ENCODE measurements at places on chromosomes 2 and 18. TPM values are rescaled to one million over a fixed set of nuclear protein-coding genes. Genes with fewer than 3 reads are reported as not detected.

- DNase-seq, result no peak
These were observed 86.4 kb downstream of the GFPT1 start for GRCh38 chr2:69300650-69301049.

GRCh38 chr2:151153601-151154000 is 108.1 kb downstream of the RBM43 start:
- DNase-seq, result no peak

DNA sequence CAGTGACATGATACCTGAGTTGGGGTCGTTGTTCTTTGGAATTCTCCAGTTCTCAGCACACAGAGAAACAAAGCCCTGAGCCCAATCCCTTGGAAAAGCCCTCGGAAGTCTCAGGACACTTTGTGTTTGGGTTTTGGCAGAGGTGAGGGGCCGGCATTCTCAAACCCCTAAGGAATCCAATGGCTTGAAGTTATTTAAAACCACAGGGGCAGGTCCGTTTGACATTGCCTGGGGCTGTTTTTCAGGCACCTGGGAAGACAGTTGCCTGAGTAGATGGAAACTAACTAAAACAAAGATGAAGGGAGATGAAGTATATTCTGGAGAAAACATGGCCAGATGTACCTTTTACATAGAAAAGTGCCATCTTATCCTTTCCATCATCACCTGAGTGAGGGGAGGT is 22.5 kb upstream of the OTOF start:
- DNase-seq, result no peak

- DNase-seq, result no peak
These were observed 8.4 kb downstream of the ITM2C start for GRCh38 chr2:230872968-230873660.

GRCh38 chr18:58005885-58006523 is 38.0 kb upstream of the NEDD4L start:
- no peak for DNase-seq

GRCh38 chr2:206802654-206803514 is 37.5 kb downstream of the FASTKD2 start:
- no peak for DNase-seq

DNA sequence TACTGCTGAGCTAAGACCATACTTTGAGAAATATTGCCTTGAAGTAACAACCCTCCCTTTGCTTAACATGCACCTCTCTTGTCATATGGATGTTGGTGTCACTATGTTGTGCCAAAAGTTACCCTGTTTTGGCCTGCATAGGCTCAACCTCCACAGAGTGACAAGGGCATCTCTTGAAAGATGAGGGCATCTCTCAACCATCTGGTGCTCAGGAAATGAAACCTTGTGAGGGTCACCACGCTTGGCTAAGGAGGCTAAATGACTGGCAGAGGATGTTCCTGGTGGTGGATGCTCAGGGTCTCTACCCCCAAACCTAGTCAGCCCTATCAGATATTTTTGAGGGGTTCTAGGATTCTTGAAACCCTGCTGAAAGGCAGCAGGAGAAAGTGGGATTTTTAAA is 2.3 kb downstream of the LHCGR start:
- no peak for DNase-seq

DNA sequence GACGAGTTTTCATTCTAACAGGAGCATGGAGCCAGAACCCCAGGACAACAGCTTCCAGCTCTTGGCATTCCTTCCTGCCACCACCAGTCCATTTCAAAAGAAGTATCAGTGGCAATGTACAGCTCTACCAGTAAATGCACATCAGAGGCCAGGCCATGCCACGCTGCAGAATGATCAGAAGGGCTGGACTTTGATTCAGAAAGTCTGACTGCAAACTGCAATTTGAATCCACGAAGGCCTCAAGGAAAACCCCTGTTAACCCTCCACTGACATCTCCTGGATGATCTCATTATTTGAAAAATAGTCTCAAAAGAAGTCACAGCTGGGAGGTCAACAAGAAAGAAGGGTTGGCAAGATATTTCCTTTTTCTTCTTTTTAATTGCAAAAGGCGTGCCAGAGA is 119.2 kb downstream of the MYO5B start:
- DNase-seq, result no peak

- no peak for DNase-seq
These were observed 844.6 kb upstream of the ID2 start for GRCh38 chr2:7837237-7837760.

- DNase-seq, result no peak
These were observed 32.7 kb downstream of the YPEL5 start for GRCh38 chr2:30179536-30179935.

DNA sequence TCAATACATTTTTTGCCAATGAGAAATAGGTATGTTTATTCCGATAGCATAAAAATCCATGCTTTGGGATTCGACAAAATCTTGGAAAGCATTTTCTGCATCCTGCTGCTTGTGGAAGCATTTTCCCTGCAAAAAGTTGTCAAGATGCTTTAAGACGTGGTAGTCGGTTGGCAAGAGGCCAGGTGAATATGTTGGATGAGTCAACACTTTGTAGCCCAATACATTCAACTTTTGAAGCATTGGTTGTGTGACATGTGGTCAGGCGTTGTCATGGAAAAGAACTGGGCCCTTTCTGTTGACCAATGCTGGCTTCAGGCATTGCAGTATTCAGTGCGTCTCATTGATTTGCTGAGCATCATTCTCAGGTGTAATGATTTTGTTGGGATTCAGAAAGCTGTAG is 764.5 kb downstream of the TRIB2 start:
- peak; percentile 14 for DNase-seq

GRCh38 chr2:38248255-38248654 is 128.8 kb downstream of the ATL2 start:
- no peak for DNase-seq

- no peak for DNase-seq
These were observed 8.1 kb downstream of the ECEL1 start for GRCh38 chr2:232479341-232480200.

GRCh38 chr2:66724241-66724640 is 289.3 kb downstream of the MEIS1 start:
- no peak for DNase-seq

DNA sequence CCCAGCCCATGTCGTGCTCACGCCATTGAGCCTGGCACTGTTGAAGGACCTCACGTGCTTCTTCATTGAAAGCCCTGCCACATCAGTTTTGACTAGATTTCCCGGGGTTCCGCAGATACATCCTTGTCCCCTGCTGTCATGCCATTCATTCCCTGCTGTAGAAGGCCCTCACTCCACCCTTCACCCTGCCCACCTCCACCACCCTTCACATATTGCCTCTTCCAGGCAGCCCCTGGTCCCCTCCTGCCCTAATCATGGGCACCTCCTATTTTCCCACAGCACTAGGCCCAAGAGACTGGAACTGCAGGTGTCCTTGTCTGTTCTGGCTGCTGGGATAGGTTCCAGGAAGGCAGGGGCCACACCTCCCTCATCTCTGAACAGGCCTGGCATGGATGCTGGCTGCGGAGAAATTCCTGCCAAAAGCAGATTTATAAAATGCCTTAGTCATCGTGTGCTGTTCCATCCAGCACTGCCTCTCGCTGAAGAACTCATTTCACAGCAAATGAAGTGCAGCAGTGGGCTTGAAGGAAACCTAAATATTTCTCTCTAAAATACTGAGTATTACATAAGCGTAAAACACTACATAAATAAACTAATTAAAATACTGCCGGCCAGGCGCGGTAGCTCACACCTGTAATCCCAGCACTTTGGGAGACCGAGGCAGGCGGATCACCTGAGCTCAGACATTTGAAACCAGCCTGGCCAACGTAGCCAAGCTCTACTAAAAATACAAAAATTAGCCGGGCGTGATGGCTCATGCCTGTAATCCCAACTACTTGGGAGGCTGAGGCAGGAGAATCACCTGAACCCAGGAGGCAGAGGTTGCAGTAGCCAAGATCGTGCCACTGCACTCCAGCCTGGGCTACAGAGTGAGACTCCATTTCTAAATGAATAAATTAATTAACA is 38.4 kb downstream of the EIF4E2 start:
- peak; percentile 86 for DNase-seq

GRCh38 chr2:100264121-100264520 is 58.2 kb downstream of the LONRF2 start:
- DNase-seq, result no peak

- DNase-seq, result no peak
These were observed 60.2 kb upstream of the SLC39A10 start for GRCh38 chr2:195596840-195597239.

DNA sequence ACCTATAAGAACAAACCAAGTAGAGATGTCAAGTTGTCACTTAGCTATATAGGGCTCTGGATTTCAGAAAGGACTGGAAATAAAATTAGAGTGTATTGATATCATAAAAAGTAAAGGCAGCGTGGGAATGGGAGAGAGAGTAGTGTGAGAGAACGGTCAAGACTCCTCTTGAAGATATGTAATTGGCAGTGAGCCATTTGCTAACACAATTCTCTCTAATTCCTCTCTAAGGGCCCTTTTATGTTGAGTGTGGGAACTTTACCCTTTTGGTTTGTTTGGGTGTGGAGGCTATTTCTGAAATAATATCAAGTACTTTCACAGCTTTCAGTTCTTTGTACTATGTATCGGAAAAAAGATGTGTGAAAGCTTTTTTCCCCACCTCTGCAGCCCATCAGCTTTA is 196.8 kb downstream of the LRRTM4 start:
- no peak for DNase-seq

DNA sequence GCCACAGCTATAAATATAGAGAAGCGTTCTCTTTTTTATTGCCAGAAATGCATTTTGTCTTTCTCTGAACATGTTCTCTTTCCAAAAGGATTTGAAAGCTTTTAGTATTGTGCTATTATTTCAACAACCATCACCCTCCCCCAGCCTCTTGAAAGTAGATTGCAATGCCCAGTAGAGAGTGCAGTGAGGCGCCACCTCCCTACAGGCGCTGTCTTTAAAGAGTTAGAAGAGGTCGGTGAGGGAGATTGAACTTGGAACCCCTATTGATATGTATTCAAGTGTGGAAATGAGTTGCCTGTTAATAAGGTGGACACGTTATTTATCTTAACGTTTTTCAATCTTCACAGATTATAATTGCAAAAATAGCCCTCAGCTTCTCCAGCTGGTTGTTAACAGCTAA is 360.3 kb downstream of the LRP1B start:
- no peak for DNase-seq

- DNase-seq, result no peak
These were observed 96.8 kb downstream of the CLIP4 start for GRCh38 chr2:29212009-29212408.

- no peak for DNase-seq
These were observed 1.0 kb downstream of the CNNM3 start for GRCh38 chr2:96816836-96817702.

- no peak for DNase-seq
These were observed 345.5 kb downstream of the RNF144A start for GRCh38 chr2:7262727-7263126.

- peak; percentile 66 for DNase-seq
These were observed 230.9 kb upstream of the SLC14A2 start for GRCh38 chr18:45384137-45384961.

DNA sequence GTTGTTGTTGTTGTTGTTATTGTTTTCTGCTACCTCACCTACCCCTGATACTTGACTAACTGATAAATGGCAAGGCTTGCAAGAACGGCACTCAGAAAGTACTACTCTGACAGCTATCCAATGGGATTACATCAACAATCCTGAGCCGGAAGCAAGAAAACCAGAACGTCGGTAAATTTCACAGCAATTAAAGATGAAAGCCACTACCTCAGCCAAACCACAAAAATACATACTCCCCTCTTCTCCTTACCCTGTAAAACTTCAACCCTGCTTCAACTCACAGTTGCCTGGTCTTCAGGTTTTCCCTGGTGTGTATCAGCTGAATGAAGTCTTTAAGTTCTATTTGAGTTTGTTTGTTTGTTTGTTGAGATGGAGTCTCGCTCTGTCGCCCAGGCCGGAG is 293.7 kb upstream of the RND3 start:
- DNase-seq, result peak; percentile 32

GRCh38 chr2:64401529-64401880 is 52.5 kb upstream of the LGALSL start:
- DNase-seq, result no peak

DNA sequence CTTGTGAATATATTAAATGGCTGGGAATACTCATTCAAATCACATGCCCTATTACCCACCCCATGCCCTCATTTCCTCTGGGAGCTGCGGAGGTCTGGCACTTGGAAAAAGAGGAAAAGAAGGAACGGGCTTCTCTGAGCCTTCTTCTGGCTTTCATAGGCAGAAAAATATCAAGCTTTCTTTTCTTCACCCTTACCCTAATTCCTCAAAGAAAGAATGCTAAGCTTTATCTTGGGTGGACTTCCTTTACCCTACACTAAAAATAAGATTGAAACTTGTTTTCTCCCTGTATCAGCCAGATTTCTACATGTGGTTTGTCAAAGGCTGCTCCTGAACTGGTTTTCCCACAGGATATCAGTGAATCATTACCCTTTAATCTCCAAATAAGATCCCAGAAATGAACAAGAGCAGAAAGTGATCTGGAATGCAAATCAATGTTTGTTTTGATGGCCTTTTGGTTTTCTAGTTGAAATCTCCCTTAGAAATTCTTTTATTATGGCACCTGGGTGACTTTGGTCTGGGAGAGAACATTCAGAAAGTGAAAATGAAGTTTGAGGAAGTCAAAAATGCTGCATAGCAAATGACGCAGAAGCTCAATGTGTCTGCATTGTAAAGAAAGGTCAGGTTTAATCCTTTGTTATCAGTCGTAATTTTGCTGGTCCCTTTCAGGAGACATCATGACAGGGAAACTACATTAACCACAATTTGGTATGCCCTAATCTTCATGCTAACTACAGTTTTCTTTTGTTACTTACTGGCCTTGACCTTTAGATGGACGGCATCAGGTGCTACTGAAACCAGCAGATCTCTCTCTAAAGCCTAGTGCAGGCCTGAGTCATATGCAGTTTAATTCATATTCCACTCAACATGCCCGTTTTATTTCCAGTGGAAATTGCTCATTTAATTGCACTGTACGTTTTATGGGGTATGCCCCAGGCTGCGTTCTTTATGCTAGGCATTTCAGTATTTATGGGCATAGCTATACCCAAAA is 46.6 kb upstream of the HNRNPA3 start:
- DNase-seq, result peak; percentile 24

- peak; percentile 72 for DNase-seq
These were observed 391.6 kb downstream of the NBAS start for GRCh38 chr2:15169326-15170069.

Gene KIDINS220
- 12.4 TPM for total RNA-seq

Gene GAL3ST2
- not detected for total RNA-seq

Gene ATOH8
- total RNA-seq, result 13.1 TPM

Gene STAT4
- total RNA-seq, result 4.3 TPM

Gene RPE
- total RNA-seq, result 125 TPM

Gene NEU2
- total RNA-seq, result not detected

Gene BOD1L2
- total RNA-seq, result not detected

Gene SLC8A1
- not detected for total RNA-seq

Gene KIAA2012
- total RNA-seq, result not detected

Gene TNP1
- not detected for total RNA-seq

Gene UPP2
- total RNA-seq, result not detected

Gene ACMSD
- not detected for total RNA-seq

Gene MPP4
- not detected for total RNA-seq

Gene ITGB1BP1
- total RNA-seq, result 30.7 TPM

Gene NR4A2
- 0.70 TPM for total RNA-seq

All from H4 (cell line).